Stimulated activated CD8-positive, alpha-beta memory T cell treated with anti-CD3 and anti-CD28 coated beads, Interleukin-12 subunit alpha, Interleukin-12 subunit beta, amount 100 ng/mL, for 4 hours (primary cell): ENCODE measurements at places on chromosomes 5 and 9.

DNA sequence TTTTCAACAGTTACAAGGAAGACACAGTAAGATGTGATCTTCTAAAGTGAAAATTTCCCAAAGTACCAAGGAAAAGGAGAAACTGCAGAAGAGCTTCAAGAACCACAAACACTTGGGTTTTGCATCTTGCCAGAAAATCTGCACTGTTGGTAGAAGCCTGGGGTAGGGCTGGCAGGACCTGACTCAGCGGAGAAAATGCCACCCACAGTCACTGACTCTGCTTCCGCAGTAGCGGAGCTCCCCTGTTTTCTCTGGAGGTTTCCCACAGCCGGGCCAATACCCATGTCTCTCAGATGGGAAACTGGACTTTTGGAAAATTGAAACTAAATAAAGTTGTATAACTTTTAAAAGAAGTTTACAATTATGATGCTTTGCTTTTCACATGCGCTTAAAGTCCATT, 104.2 kb downstream of the MEF2C start:
- no peak for DNase-seq

GRCh38 chr9:100938507-100938906, 90.0 kb upstream of the PLPPR1 start:
- DNase-seq: no peak

- DNase-seq: no peak
These were observed 198.3 kb downstream of the AUH start for GRCh38 chr9:91163444-91163772.

- no peak for DNase-seq
These were observed 47.9 kb upstream of the ST8SIA4 start for GRCh38 chr5:100950985-100951384.

DNA sequence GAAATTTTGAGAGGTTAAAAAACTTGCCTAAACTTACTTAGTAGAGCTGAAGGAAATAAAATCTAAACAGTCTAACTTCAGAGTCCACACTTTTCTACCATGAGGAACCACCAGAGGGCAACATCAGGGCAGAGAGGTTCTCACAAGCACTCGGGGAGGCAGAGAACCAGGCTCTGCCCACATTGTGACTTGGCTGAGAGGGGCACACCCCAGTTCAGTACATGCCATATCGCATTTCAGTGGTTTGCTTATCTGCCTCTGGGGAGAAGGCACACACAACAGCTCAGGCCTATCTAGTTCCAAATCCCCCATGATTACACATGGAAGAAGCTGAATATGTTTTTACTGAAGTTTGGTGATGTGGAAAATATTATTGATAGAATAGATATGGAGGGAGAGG, 49.2 kb downstream of the EQTN start:
- no peak for DNase-seq

- DNase-seq: no peak
These were observed 86.1 kb downstream of the WWC1 start for GRCh38 chr5:168377525-168377924.

DNA sequence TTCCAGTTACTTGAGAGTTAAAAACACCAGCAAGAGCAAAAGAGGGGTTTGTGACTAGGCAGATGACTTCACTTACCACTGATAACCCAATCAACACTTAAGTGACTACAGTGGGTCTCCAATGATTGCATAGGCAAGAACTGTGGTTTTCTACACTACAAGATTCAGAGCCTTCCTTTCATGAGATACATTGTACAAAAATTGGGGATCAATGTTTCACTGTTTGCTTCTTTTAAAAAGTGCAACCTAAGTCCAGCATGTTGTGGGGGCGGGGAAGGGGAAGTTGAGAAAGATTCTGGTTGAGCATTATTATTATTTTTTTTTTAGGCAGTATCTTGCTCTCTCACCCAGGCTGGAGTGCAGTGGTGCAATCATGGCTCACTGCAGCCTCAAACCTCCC, 3.6 kb downstream of the IQGAP2 start:
- DNase-seq: no peak

GRCh38 chr5:145180371-145180770, 654.8 kb downstream of the PRELID2 start:
- DNase-seq: no peak

GRCh38 chr5:115977096-115977495, 14.8 kb downstream of the LVRN start:
- no peak for DNase-seq

DNA sequence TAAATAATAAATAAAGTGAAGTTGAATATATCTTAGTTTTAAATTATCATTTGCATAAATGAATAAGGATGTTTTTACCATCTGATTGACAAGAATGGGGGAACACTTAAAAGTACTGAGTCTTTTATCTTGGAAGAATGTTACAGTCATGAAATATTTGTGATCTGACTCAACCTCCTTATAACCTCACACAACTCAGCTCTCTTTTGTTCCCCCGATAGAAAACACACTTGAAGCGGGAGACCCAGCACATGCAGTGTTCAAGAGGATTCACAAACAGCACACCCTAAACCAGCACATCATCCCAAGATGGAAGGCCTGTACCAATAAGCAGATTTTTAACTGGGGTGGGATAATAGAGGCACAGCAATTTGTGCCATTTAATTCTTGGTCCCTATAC, 15.5 kb downstream of the BAAT start:
- DNase-seq: no peak

- DNase-seq: no peak
These were observed 54.2 kb downstream of the ELAVL2 start for GRCh38 chr9:23771746-23772384.

DNA sequence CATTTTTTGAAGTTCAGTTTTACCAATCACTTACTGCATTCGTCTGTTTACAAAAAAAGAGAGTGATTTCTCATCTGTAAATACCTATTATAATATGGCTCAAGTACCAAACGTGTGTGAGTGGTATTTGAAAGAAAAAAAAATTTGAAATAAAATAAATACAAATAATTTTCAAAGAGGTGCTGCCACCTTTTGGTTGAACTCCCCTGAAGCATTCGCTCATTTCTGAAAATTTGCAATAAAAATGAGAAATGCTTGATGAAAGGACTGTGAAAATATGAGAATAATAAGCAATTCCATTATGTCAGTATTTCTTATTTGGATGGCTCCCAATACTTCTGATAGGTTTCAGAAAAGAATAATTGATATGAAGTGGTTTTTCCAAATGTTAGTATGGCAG, 409.9 kb downstream of the CTNND2 start:
- DNase-seq: no peak

- DNase-seq: no peak
These were observed 681.9 kb downstream of the ISL1 start for GRCh38 chr5:52065182-52065581.

DNA sequence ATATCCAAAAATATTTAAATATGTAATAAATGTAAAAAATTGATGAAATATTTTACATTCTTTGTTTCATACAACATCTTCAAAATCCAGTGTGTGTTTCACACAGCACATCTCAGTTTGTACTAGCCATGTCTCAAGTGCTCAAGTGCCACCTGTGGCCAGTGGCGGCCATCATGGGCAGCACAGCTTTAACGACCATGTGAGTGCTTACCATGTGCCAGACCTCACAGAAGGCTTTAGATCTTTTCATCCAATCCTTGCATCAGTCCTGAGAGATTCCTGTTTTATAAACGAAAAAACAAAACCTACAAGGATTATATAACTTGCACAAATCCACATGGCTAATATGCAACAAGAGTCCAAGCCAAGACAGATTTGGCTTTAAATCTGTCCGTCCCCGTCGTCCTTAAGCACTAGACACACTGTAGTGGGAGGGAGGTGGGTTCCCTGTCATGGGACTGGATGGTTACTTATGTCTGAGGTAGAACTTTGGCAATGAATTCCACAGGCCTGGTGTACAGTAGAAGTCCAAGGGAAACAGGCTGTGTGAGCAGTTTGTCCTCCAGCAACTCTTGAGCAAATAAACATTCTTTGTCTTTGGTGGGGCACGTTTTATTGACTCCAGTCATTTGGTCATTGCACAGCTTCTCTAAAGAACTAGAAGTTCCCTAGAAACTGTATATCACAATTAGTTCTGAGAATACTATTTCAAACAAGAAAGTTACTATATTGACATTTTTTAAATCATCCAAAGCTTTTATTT, 25.0 kb upstream of the F2R start:
- no peak for DNase-seq

DNA sequence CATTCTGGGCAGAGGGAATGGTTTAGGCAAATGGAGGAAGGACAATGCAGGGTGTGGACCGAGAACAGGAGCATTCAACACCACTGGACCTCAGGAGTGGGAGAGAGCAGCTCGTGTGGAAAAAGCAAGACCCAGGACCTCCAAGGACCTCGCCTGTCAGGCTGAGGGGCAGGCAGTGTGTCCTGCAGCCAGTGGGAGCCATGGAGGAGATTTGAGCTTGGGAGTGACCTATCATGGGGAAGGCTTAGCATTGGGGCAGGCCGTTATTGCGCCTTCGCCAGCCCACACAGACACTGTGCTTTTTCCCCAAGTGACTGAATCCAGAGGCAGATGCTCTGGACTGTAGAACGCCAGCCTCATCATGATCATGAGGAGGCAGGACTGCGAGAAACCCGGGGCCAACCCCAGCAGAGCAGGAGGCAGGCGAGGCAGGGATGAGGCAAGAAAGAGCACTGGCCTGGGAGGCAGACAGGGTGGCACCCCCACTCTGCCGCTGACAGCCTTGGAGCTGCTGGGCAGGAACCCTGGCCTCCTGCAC, 3.3 kb downstream of the CDHR2 start:
- DNase-seq: no peak

DNA sequence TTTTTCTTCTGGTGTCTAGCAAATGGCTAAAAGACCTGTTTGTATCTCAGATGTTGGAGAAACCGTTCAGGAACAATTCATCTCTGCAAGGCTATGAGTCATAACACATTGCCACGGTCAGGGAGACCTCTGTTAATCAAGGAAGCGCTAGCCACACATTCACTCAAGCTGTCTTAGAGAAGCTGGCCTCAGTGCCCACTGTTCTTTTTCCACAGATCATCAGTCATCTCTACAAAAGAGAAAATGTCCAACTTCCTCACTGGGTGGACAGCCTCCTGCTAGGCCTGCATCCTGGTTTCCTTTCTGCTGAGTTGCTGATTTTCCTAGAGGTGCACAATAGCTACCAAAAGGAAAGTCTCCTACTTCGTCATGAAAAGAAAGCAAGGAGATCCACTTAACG, 360.5 kb downstream of the BNC2 start:
- no peak for DNase-seq

DNA sequence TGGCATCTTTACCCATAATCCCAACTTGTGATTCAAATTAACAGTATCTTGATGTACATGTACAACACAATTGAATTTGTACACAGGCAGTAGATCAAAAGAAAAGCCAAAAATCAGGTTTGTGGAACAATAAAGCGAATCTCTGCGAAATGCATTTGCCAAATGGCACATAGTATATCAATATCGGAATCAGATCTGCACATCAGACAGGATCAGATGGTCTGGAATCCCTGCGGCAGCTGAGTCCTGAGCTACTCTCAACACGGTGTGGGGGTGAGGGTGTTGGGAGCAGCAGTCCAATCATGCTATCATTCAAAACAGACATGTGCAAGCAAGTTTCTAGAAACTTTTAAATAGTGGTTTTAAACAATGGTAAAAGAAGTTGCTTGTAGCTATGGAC, 358.3 kb downstream of the SEMA5A start:
- no peak for DNase-seq

DNA sequence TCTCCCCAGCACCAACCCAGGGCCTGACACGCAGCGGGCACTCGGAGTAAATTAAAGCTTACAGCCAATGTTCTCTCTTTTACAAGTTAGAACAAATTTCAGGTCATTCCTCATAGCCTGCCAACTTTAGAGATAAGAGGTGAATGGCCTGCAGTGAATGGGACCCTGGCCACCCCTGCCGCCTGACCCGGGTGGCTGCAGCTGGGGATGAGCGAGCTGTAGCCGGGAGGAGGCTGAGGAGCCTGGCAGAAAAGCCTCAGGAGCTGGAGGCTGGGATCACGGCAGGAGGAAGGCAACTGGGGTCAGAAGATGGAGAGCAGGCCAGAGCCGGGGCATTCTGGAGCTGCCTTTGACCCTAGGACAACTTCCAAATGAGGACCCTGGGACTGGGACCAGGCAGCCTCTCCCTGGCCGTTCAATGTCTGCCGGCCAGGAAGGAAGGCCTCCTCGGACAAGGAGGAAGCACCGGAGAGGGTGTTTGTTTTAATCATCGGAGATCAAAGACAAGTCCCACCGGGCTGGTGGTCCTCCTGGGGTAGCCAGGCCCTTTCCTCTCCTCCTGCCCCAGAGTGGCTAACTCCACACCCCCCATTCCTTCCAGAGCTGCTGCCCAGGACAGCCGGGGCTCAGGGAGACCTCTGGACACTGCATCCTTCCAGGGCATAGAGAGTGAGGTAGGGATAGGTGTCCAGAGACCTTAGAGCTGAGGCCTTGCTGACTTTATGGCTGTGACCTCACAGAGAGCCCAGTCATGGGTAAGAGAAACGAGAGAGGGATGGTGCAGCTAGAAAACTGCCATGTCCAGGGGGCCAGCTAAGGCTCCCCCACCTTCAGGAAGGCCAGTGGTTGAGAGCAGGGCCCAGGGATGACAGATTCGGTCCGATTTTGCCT, 87.3 kb upstream of the LMX1B start:
- DNase-seq: no peak

- DNase-seq: no peak
These were observed 182.8 kb upstream of the GDNF start for GRCh38 chr5:38022631-38023030.

DNA sequence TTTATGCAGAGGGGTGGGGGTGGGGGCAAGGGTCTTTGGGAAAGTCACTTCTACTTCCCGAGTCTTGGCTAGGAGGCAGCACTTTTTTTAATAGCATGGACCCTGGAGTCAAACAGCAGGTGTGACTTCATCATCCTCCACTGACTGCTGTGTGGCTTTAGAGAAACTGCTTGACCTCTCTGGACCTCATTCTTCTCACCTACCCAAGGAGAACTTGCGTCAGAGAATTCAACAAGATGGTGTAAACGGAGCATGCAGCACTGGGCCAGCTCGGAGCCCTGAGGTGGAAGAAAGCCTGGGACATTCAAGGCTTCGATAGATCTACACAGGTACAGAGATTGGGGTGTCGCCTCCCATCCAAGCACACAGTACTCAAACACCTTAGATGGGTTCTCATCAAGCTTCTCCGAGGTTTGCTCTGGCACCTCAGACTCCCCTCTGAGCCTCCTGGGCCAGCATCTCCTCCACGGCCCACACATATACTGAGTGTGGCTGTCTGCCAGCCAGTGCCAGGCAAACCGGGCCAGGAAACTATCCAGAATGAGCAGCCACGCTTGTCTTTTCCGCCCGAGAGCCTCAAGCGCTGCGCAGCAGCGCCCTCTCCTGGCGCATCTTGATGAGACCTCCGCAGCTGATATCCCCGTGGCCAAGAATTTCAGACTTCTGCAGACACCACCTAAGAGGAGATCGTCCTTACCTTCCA, 4.6 kb upstream of the SLC25A48 start:
- DNase-seq: no peak

GRCh38 chr5:154783774-154784460, 28.7 kb downstream of the LARP1 start:
- no peak for DNase-seq

DNA sequence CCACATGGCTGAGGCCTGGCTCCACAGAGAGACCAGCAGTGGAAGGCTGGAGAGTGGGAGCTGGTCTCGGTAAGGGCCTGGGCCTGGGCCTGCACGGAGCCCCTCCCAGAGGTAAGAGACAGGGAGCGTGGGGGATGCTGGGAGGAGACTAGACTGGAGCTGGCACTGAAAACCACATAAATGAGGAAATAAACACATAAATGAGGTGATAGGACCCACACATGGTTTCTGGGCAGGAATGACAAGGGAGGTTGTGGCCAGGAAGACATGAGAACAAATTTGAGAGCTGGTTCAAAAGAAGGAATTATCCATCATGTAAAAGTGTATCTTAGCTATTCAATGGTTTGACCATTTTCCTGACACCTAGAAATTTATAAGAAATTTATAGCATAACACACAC, 451.7 kb upstream of the DAP start:
- no peak for DNase-seq
